ENCODE measurements at places on chromosomes 11 and 22.

GRCh38 chr11:75200051-75200450 lies 40.5 kb upstream of the TPBGL start:
- DNase-seq = no peak

DNA sequence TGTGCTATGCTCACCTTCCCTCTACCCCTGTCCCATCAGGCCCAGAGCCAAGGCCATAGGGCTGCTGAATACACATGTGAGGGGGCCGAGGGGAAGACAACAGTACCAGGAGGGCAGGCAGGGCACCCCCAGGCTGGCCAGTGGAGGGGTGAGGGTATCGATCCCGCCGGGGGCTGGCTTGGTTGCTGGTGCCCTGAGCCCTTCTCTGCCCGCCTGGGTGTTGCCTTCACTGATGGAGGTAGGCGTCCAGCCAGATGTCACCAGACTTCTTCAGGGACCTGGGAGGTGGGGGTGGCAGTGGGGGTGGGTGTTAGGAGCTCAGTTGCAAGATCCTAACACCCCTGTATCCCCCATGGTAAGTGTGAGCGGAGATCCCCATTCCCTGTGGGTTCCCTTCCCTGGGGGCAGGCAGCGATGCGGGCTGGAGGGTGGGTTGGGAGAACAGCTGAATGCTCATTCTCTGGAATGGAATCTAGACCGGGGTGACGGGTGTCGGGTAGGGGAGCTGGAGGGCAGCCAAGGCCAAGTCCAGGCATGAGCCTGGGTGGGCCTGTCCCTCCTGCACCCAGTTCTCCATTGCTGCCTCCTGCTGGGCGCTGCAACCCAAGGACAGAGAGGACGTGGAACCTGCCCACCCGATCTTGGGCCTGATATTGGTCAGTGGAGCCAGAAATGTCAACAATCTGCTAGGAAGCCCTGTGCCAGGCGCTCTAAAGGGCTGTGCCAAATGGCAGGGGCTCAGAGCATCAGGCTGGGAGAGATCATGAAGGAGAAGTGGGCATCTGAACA lies 17.6 kb downstream of the FADS3 start:
- DNase-seq = no peak

DNA sequence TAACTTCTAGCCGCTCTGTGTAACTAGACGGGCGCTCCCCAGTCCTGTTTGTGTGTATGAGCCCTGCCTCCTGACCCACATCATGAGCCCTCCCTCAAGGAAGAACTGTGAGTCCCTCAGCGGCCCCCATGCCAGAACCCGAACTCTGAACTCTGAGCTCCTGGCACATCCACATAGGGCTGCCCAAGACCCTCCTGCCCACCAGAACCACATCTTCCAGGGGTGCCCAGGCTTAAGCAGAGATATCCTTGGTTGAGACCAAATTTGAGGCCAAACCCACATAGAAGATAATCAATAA lies 3.0 kb downstream of the TRIM29 start:
- DNase-seq = no peak

- DNase-seq = peak; percentile 36
These were observed 2.0 kb downstream of the SBF2 start for GRCh38 chr11:10291801-10292638.

DNA sequence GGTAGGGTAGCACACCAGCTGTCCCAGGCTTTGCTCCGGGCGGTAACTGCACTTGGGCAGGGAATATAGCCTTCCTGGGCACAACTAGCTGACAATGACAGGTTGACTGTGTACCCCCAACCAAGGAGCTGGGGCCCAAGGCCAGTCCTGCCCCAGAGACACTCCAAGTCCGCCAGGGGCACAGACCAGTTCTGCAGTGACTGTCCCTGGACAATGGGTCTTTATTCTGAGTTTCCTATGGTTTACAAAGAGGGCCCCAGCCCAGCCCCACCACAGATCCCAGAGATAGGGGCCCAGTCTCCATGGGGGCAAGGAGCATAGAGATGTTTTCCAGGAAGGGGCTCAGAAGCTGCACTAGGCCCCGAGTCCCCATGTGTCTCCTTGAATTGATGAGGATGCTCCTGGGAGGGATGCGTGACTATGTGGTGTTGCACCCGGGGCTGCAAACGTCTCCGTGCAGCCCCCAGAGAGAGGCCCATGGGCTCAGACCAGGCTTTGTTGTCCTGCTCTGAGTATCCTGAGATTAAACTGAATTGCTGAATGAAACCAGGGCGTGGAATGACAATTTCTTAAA lies 48.4 kb downstream of the CD6 start:
- no peak for DNase-seq

GRCh38 chr22:48663297-48663696 lies 1164.4 kb downstream of the BRD1 start:
- no peak for DNase-seq

DNA sequence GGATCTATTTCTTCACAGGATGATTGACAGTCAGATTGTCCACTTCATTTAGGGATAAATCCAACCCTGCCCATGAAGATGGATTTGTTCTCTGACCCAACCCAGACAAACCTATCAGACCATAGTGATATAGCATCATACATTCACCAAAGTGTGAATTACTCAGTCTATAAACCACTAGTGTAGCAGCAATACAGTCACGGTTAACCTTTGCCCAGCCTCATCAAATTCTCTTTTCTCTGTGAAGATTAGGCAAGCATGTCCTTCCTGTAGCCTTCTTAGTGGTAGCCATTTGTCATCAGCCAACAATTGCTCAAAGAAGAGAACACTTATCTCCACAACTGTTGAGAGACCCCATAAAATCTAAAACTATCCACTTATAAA lies 14.4 kb upstream of the BIRC2 start:
- DNase-seq = peak; percentile 7

DNA sequence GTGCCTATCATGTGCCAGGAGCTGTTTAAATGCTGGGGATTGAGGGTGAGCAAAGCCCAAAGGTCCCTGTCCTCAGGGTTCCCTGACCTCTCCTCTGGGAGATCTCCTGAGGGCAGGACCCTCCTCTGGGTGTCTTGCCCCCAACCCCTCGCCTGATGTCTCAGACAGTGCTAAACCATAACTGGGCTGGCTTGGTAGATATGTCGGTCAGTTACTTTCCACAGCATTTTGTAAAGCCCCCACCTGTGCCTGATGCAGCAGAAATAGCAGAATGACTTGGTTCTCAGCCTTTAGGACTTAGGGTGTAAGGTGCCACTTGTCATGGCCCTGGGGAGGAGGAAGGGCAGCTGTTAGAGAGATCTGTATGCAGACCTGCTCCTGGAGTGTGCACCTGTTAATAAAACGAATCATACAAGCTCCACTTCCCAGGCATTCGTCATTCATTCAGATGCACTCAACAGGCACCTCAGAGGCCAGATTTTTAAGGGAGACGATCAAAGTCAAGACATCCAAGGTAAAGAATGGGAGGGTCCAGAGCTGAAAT lies 88.1 kb downstream of the TP53I11 start:
- DNase-seq = no peak

DNA sequence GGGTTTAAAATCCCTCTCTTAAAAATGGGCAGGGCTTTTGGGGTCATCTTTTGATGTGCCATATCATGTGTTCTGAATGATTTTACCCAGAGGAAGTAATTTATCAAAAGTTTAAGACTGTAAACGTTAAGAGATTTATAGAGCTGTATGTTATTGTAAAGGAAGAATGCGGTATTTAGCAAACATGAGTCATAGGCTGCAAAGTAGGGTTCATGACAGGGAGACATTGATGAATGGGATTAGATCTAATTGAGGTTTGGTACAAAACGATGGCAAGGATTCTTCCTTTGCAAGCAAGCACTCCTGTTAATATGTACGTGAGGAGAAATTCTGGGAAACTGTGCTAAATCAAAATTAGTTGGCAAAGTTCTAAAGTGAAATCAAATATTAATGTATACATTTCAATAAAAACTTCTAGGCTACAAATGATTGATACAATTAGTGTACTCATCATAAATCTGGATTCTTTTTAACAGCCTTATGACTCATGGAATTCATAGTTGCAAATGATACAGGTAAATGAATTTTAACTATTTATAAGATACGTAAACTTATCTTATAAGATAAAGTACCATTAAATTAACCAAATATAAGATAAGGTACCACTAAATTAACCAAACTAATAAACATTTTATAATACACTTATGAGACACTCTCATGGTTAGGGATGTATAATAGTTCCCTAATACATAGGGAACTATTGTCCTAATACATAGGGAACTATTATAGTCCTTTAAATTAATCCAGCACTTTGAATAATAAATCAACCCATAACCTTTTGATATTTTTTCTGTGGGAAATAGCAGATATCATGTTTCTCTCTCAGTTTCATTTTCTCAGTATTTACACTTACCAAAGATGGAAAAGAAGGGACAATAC lies 58.4 kb downstream of the KIF18A start:
- peak; percentile 45 for DNase-seq

GRCh38 chr11:105132716-105133511 lies 6.7 kb downstream of the CARD18 start:
- DNase-seq = peak; percentile 57

DNA sequence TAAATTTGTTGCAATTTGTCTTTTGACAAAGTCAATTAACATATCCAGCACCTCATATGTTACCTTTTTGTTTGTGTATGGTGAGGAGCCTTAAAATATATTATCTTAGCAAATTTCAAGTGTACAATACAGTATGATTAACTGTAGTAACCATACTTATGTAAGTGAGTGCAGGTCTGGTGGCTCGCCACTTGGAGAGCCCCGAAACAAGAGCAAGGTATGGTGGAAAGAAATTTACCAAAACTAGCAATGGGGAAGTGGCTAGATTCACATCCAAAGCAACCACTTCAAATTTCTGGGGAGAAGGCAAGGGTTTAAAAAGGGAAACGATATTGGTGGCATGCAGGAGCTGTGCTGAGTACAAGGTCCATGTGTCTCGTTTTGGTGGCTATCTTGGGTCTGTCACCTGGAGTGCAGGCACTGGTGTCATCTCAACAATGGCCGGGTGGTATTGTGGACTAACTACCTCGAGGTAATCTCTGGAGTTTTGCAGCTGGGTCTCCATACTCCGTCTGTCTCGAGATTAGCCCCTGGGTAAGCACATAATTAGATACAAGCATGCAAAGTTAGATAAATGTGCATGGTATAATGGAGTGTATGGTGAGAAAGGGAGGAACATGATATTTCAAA lies 8.2 kb upstream of the FNBP4 start:
- no peak for DNase-seq

- no peak for DNase-seq
These were observed 114.9 kb downstream of the FANCF start for GRCh38 chr11:22510741-22511140.

DNA sequence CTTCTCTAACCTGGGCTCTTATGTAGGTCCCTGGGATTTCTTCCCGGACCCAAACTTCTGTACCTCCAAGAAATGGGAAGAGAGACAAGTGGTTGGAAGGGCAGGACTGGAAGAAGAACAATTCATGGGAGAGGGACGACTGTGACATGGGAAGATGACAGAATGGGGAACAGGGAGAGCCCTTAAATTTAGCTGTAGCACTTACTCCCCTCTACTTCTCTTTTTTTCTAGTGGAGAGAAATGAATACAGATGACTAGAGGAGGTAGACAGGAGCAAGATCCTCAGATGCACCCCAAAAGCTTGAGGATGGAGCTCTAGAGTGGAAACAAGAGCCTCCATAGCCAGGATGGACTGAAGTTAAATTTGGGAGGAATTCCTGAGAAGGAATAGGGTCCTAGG lies 2.3 kb downstream of the RHOG start:
- DNase-seq = no peak

GRCh38 chr11:110479108-110480101 lies 49.7 kb downstream of the FDX1 start:
- DNase-seq = peak; percentile 16

DNA sequence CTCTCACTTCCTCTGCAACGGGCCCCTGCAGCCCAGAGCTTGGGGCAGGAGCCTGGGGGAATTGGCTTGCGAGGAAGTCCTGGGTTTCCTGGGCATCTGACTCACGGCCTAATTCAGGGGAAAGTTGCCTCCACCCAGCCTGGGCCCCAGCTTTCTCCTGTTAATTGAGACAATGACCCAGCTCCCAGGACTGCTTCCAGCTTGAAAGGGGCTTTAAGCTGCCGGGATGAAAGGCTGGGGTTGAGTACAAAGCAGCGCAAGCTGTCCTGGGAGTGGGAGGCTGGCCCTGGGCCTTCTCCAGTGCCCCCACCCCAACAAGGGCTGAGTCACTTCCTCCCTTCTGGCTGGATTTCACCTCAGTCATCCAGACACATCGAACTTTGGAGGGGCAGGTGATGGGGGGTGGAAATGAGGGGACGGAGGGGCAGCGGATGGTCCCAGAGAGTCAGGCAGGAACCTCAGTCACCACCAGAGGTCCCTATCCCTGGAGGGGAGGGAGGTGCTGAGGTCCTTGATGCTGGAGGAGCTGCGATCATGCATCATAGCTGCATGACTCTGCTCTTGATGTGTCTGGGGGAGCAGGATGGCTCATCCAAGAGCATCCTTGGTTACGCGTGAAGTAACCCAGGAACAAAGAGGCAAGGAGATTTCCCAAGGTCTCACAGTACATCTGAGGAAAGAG lies 30.1 kb upstream of the OAF start:
- DNase-seq = peak; percentile 91

DNA sequence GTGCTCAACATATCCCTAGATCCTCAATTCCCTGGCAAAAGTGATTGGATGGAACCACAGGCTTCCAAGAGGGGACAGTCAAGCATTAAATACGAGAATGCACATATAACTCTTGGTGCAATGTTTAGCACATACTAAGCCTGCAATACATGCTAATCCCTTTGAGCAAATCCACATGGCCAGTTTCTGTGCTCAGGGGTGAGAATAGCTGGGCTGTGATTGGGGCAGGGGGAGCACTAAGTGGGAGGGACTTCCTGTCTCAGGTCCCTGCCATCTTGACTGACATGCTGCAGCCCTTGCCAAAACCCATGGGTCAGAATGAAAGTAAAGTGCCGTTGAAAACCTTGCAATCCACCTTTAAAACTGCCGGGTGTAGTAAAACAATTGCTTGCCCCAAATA lies 2.7 kb upstream of the ADAMTS15 start:
- no peak for DNase-seq
